GM06990 (cell line): ENCODE measurements at places on chromosomes 16 and 17.

DNA sequence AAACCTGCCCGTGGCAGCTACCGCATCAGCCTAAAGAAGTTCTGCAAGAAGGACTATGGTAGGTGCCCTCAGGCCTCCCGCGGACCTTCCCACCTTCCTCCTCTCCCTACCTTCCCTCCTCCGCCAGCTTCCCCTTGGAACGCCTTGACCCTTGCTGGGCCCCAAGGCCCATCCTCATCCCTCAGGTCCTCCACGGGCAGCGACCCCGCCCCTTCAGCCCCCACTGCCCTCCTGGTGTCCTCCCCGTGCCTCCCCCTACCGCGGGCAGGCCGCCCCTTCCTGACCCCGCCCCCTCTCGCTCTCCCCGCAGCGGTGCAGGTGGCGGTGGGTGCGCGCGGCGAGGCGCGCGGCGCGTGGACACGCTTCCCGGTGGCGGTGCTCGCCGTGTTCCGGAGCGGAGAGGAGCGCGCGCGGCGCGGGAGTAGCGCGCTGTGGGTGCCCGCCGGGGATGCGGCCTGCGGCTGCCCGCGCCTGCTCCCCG is 1.4 kb upstream of the TBC1D24 start:
- DNase-seq, result no peak

GRCh38 chr17:27986805-27987684 is 55.4 kb upstream of the NLK start:
- DNase-seq, result no peak

DNA sequence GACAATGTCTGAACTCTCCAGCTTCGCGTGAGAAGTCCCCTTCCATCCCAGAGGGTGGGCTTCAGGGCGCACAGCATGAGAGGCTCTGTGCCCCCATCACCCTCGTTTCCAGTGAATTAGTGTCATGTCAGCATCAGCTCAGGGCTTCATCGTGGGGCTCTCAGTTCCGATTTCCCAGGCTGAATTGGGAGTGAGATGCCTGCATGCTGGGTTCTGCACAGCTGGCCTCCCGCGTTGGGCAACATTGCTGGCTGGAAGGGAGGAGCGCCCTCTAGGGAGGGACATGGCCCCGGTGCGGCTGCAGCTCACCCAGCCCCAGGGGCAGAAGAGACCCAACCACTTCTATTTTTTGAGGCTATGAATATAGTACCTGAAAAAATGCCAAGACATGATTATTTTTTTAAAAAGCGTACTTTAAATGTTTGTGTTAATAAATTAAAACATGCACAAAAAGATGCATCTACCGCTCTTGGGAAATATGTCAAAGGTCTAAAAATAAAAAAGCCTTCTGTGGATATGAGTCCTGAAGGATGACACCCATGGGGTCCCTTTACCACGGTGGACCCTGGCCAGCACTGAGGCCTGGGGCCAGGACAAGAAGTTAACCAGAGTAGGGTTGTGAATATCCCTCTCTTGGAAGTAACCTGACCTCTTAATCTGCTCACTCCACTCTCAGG is 10.5 kb upstream of the ITGAD start:
- peak; percentile 52 for DNase-seq

GRCh38 chr16:57842601-57843000 is 40.3 kb upstream of the KIFC3 start:
- no peak for DNase-seq

GRCh38 chr17:69588827-69589239 is 174.3 kb downstream of the MAP2K6 start:
- no peak for DNase-seq

DNA sequence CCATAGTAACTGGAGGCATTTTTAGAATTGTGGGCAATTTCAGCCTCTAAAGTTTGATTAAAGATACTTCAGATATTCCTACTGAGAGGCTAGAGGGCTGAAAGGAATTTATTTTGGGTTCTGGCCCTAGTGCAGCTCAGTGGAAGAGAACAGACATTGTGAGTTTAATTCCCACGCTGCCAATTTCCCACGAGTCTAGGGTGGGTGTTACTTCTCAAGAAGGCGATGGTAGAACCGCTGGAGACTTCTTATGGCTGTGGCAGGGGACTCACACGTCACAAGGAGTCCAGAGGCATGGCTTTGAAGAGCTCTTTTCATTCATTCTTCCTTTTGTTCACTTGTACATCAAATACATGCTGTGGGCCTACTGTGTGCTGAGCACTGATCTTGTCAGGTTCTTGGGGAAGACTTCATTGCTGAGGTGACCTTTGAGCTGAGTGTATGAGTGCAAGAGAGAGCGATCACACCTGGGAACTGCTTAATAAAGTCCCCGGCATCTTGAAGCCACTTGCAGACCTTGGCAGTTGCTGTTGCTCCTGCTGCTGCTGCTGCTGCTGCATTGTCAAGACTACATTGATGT is 111.7 kb downstream of the WWOX start:
- DNase-seq, result no peak

DNA sequence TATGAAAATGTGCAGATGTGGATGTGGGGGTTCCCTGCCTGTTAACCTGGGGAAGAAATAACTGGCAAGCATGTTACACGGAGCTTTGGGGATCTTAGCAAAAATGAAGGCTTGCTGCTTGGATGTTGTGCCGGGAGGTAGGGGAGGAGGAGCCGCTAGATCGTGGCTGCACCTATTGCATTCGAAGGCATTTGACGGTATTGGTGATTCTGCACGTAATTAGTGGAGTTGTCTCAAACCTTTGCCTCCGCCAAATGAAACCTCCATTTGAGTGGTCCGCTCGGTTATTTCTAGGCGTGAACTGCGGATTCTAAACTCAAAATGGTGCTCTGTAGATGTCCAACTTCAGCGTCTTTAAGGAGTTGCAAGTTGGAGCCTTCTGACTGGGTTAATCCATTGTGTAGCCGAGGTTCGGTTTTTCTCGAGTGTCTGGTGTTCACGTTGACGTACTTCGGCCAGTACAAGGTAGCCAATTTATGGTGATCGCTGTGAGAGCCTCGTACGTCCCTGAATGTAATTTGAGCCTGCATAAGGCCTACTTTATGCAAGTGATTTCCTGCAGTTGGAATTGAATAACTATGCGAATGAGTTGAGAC is 1.5 kb downstream of the TNRC6C start:
- no peak for DNase-seq

- DNase-seq, result no peak
Measured at GRCh38 chr16:17170435-17170834, 300.3 kb downstream of the XYLT1 start.

- no peak for DNase-seq
Measured at GRCh38 chr17:41012326-41013120, 3.6 kb upstream of the KRTAP3-1 start.

- no peak for DNase-seq
Measured at GRCh38 chr16:1060416-1061340, 11.9 kb upstream of the SSTR5 start.

- DNase-seq, result no peak
Measured at GRCh38 chr16:2822158-2822495, 5.1 kb downstream of the PRSS21 start.

DNA sequence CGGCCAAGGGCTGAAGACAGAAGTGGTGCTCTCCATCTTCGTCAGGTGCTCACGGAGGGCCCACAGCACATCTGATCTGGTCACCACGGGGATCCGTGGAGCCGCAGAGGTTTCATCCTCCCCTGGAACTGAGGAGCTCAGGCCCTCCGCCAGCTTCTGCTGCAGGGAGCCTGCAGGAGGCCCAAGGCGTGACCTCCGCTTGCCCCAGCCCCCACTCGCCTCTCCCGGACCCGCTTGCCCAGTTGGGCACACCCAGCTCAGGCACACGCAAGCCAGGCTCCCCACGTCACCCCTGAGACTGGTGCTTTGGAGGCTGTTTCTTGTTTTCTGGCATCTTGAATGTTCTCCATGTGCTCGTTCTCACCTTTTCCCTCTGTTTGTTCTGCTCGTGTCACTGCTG is 39.4 kb upstream of the CHMP6 start:
- no peak for DNase-seq

GRCh38 chr16:84194470-84195200 is 3.7 kb downstream of the ADAD2 start:
- DNase-seq, result no peak

DNA sequence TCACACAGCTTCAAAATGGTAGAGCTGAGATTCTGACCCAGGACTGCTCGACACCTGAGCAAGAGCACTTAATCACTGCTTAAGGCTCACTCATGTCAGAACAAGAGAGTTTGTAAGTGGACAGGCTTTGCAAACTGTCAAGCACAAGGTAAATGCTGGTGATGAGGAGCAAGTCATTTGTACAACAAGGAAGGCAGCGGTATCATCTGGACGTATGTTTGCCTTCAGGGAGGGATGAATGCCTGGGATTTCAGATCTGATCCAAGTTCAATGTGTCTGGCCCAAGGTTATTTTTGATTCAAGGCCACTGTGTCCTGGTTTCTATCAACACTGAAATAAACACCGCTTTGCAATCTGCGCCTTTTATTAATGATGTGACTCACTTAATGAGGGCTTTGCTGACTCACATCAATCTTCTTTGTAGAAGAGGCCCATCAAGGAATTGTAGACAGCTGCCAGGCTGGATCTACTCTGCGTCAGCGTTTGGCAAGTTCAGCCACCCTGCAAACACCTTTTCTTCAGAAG is 174.4 kb upstream of the HS3ST3A1 start:
- DNase-seq, result no peak

DNA sequence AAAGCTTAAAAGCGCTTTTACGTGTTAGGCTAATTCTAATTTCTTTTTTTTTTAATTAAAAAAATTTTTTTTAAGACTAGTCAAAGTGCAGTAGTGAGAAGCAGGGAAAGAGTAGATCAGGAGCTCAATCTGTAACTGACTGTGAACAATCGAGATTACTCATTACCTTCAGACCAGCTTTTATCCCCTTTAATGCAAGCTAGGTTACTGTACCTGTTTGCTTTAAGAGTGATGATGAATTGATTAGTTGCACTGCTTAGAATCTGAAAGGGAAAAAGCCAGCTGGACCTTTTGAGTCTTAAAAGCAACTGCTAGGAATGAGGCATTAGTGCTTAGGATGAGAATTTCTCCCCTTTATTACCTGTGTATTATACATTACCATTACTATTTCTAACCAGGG is 19.0 kb downstream of the PSMD11 start:
- no peak for DNase-seq

DNA sequence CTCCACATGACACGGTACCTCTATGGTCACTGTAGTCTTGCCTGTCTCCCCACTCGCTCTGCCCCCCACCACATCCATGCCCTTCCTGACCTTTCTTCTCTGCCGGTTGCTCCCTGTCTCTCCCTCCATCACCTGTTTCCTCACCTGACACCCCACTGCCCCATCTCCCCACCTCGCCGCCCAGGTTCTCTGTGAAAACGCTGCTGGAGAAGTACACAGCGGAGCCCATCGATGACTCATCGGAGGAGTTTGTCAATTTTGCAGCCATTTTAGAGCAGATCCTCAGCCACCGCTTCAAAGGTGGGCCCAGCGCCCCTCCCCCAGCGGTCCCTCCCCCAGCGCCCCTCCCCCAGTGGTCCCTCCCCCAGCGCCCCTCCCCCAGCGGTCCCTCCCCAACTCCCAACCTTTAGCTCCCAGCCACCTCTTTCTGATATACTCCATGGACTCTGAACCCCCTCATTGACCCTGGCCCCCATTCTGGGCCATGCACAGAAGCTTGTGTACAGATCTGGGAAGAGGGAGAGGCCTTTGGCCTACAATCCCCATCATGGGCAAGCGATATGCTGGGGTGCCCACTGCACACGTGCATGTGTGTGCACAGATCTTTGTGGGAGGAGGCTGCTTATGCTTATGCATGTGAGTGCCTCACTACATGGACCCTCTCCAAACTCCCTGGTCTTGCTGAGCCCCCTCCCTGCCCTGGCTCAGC is 4.1 kb downstream of the RUNDC3A start:
- no peak for DNase-seq

DNA sequence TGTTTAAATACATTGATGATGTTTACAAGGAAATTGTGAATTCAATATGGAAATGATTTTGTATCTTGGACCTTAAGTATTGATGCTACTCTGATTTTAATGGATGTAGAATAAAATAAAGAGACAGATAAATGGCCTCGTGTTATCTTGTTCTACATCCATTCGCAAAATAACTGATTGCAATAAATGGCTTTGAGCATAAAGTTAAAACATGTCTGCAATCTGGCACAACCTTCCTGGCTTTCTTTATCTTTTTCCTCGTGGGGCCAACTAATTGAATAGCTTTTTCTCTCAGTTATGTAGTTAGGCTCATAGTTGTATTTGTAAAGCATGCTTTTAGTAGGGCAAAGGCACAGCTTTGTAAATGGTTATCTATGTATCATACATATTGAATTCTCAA is 691.4 kb downstream of the CDH8 start:
- DNase-seq, result no peak

- no peak for DNase-seq
Measured at GRCh38 chr17:38507921-38508569, 79.8 kb downstream of the ARHGAP23 start.

GRCh38 chr17:68863091-68863652 is 92.0 kb downstream of the ABCA8 start:
- no peak for DNase-seq

GRCh38 chr17:32256701-32257019 is 9.0 kb upstream of the RHBDL3 start:
- no peak for DNase-seq

GRCh38 chr17:39818358-39819000 is 45.6 kb downstream of the IKZF3 start:
- no peak for DNase-seq

GRCh38 chr16:20074099-20074991 is 655 bp upstream of the GPR139 start:
- no peak for DNase-seq

DNA sequence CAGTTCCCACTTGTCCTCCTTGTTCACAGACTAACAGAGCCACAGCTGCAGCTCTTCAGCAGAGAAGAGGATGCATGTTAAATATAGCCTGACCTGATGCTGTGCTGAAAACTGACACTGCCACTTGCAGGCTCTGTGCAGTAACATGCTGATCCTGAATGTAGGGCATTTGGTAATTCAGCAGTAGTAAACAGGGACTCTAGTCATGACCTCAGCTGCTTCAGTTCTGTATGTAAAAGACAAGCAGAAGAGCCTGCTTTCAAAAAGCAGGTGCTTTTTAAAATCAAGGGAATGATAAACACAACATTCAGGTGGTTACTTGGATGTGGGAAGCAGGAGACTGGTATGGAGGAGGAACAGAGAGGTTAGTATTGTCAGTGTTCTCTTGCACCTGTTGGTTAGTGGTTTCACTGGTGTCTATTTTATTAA is 33.8 kb downstream of the ESRP2 start:
- no peak for DNase-seq

DNA sequence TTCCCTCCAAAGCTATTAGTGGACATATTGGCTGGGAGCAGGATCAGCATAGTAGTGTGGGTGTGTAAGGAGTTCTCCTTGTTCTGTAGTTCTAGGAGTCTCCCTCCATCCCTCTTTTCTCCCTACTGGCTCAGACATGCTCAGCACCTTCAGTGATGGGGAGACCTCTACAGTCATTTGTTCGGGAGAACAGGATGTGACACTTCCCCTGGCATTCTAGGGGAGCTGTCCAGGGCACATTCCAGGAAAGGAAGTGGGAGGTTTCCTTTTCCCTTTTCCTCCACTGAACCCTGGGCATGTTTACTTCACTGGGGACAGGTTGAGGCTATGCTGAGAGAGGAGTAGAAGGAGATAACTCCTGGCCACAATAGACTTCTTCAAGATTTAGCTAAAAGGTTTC is 86.5 kb downstream of the MYH13 start:
- no peak for DNase-seq

GRCh38 chr16:2964475-2965336 is 631 bp downstream of the KREMEN2 start:
- DNase-seq, result peak; percentile 88

GRCh38 chr16:89700649-89701424 is 668 bp downstream of the SPATA2L start:
- DNase-seq, result peak; percentile 76

GRCh38 chr16:56108724-56109123 is 82.6 kb upstream of the GNAO1 start:
- no peak for DNase-seq
